ENCODE measurements at places on chromosomes 11 and 22.

- H3K27me3 ChIP-seq: no peaks in the 10 kb centered on the region
- no peaks in the 10 kb centered on the region for H3K36me3 ChIP-seq
- H3K4me3 ChIP-seq: no peak overlapping the region
- no peak for DNase-seq
- H3K4me1 ChIP-seq: no peaks in the 10 kb centered on the region
Observed at GRCh38 chr22:49139492-49140151, 688.1 kb downstream of the BRD1 start.

GRCh38 chr11:118064956-118065355, 11.9 kb upstream of the TMPRSS4 start:
- H3K27me3 ChIP-seq: no peaks in the 10 kb centered on the region
- no peak overlapping the region for H3K4me3 ChIP-seq
- H3K4me1 ChIP-seq: no peaks in the 10 kb centered on the region
- H3K36me3 ChIP-seq: no peaks in the 10 kb centered on the region

DNA sequence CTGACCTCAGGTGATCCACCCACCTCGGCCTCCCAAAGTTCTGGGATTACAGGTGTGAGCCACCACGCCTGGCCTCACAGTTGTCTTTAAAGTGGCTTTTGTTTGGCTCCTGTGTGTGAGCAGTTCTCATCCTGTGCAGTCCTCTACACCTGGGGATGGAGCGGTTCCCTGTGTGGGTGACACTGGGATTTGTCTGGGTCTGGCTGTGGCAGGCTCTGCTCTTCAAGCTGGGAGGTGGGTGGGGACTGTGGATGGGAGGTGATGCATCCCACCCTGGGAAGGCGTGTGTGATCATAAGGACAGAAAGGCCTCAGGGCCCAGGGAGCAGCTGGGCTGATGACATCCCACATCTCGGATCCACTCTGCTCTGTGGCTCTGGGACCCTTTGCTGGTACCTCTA, 1266.8 kb downstream of the BRD1 start:
- no peaks in the 10 kb centered on the region for H3K36me3 ChIP-seq
- no peak overlapping the region for H3K27ac ChIP-seq
- H3K4me1 ChIP-seq: no peaks in the 10 kb centered on the region

- H3K36me3 ChIP-seq: no peaks in the 10 kb centered on the region
- peaks cover 39% of the 10 kb centered on the region for H3K4me1 ChIP-seq
- H3K4me3 ChIP-seq: no peak overlapping the region
Observed at GRCh38 chr22:44145544-44145943, 35.2 kb upstream of the PARVG start.

Measured in esophagus squamous epithelium (tissue), 5 donors.